ENCODE measurements at places on chromosomes 3 and 15.

DNA sequence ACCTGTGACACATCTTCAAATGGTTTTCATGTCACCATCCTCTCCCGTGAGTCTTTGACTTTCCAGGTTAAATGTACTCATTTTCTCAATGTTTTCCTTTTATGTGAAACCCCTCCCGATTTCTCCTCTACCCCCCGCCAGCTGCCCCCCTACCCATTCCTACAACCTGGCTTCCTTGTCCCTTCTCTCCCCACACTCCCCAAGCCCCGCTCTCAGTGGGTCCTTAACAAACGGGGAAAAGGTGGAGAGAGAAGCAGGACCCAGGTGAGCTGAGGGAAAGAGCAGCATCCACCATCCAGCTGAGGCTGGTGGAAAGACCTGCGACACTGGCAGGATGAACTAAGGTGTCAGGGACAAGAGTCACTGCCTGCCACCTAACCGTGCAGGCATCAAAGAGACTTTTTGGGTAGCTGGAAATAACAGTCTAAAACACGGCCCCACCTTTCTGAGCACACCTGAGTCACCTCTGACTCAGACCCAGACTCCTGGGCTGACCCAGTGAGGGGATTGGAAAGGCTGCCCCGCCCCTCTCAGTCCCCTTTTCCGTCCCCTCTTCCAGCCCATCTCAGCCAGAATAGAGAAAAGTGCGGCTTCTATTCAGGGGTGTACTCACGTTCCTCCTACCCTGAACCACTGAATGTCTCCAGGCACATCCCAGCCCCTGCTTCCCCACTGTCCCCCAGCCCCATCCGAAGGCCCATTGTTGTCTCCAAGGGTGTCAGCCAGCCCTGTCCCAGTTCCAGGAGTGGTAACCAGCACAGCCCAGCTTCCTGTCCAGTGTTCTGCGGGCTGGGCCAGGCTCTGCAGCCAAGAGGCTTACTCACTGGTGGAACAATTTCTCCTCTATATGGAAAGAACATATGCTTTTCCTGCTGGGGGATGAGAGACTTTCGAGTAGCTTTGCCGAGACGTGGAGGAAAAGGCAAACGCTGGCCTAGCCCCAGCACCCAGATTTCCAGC is 20.4 kb downstream of the ISG20 start:
- DNase-seq, result peak; percentile 90

GRCh38 chr3:177977381-177978158 is 558.7 kb upstream of the KCNMB2 start:
- DNase-seq, result peak; percentile 98

DNA sequence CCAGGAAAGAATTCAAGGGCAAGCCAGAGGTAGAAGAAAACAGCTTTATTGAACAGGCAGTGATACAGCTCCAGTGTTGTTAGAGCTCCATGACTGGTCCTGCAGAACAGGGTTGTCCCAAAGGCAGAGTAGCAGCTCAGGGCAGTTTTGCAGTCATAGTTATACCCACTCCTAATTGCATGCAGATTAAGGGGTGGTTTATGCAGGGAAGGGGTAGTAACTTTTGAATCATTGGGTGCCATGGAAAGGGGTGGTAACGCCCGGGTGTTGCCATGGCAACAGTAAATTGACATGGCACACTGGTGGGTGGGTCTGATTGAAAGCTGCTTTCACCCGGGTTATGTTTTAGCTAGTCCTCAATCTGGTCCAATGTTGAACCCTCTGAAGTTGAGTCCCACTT is 9.7 kb upstream of the RAB6B start:
- DNase-seq, result no peak

DNA sequence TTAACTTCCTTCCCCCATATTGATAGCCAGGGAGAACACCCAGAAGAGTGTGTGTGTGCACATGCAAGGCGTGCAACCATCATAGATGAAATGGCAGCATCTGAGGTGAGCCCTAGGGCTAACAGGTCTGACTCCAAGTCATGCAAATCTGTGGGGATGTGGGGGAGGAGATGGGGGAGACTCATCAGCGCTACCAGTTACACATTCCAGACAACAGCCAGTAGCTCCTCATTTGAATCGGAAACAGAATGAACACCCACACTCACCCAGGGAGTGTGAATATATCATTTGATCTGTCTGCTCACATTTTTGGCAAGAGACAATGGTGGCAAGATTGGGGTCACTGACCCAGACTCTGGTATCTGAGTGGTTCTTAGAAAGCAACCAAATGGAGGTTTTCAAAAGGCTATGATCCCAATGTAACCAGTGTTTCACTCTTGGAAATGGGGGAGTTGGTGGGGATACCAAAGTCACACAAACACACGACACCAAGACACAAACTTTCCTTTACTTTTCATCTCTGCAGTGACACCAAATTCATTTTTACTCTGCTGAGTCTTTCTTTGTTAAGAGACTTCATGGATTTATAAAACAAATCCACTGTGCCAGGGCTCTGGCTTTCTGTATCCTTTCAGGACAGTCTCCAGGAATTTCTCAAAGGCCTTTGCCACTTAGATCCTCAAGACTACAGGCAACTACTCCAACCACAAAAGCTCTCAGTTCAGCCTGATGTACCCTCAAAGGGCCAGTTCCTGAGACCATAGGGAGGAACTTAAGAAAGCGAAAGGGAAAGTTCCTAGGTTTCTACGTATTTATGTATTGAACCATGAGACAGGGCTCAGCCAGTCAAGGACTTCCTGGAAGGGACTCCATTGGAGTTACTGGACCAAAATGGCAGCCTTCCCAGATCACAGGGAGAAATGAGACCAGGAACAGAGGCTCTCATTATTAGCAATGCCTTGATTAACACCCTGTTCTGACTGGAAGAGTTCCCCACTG is 2.2 kb downstream of the CDCP1 start:
- no peak for DNase-seq

- no peak for DNase-seq
These were observed 475 bp upstream of the SPINT1 start for GRCh38 chr15:40843261-40843884.

GRCh38 chr3:141122455-141123030 is 71.4 kb downstream of the SPSB4 start:
- DNase-seq, result no peak

DNA sequence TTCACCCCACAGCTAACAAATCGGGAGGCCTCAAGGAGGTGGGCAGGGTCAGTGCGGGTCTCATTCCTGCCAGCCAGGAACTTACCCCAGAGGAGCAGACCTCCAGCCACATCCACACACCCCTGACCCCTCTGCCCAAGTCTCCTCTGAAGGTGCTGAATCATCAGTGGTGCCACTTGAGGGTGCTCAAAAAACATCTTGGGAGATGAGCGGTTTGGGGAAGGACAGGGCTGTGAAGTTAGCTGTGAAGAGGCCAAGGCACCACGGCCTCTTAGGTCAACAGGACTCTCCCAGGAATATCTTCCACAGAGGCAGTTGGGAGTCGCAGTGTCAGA is 1.2 kb downstream of the DAPK2 start:
- DNase-seq, result no peak

- DNase-seq, result no peak
These were observed 7.4 kb downstream of the RASGRF1 start for GRCh38 chr15:79083154-79083553.

- peak; percentile 77 for DNase-seq
These were observed 400.8 kb upstream of the THBS1 start for GRCh38 chr15:39180030-39180429.

All from fibroblast of skin of scalp (primary cell).